ENCODE measurements at places on chromosomes 1 and 21. TPM values are rescaled to one million over a fixed set of nuclear protein-coding genes. Genes with fewer than 3 reads are reported as not detected.

Gene CCNL2
- 180 TPM for total RNA-seq

Gene SPAG17
- total RNA-seq, result not detected

Gene B3GALT2
- total RNA-seq, result 0.10 TPM

Gene FNDC10
- 1.00 TPM for total RNA-seq

Gene KRTAP13-2
- not detected for total RNA-seq

Gene ANGPTL1
- total RNA-seq, result not detected

Gene LYPLAL1
- total RNA-seq, result 27.6 TPM

- peaks cover 8% of the 10 kb centered on the region for H3K4me1 ChIP-seq
- peaks cover 46% of the 10 kb centered on the region for H3K27me3 ChIP-seq
- DNase-seq, result no peak
- H3K4me3 ChIP-seq, result peak overlapping the region; percentile 14
These were observed 735 bp upstream of the BRINP3 start for GRCh38 chr1:190478149-190479049.

GRCh38 chr1:225777058-225777582 lies 506 bp upstream of the SRP9 start:
- H3K27ac ChIP-seq, result no peak overlapping the region
- H3K36me3 ChIP-seq, result peaks cover 12% of the 10 kb centered on the region
- H3K4me1 ChIP-seq, result peaks cover 28% of the 10 kb centered on the region
- H3K4me3 ChIP-seq, result no peak overlapping the region
- no peak for DNase-seq

- no peak overlapping the region for H3K4me3 ChIP-seq
- no peak for DNase-seq
- no peaks in the 10 kb centered on the region for H3K36me3 ChIP-seq
- no peaks in the 10 kb centered on the region for H3K4me1 ChIP-seq
These were observed 166.8 kb upstream of the CAMK1G start for GRCh38 chr1:209416716-209417115.

DNA sequence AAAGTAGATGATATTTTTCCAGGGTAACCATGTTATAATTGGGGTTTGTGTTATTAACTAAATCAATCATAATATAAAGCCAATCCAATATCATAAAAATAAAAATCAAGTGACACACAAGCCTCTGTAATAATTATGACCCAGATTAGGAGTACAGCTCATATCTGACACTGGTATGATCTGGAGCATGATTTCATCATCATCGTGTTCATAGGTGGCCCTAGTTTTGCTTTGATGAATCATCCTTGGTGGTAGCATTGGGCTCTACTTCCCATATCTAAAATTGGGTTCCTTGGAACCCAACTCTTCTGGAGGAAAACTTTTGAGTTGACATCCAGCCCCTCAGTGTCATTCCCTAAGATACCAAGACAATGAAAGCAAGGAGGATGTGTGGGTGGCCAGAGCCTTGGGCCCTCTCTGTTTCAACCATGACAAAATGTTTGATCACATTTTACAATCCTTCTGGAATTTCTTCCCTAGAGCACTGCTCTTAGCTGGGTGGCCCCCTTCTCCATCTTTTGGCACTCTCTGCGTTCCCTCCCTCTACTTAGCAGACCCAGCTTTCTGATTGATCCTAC lies 37.0 kb upstream of the ENAH start:
- no peaks in the 10 kb centered on the region for H3K4me1 ChIP-seq
- no peak for DNase-seq
- H3K27ac ChIP-seq, result no peak overlapping the region
- H3K27me3 ChIP-seq, result no peaks in the 10 kb centered on the region
- H3K4me3 ChIP-seq, result no peak overlapping the region

GRCh38 chr1:151039521-151039920 lies 3.1 kb downstream of the BNIPL start:
- no peak overlapping the region for H3K4me3 ChIP-seq
- no peak overlapping the region for H3K27ac ChIP-seq
- H3K36me3 ChIP-seq, result no peaks in the 10 kb centered on the region
- no peaks in the 10 kb centered on the region for H3K4me1 ChIP-seq
- no peak for DNase-seq

- DNase-seq, result no peak
- no peaks in the 10 kb centered on the region for H3K36me3 ChIP-seq
These were observed 22.8 kb upstream of the TIAM1 start for GRCh38 chr21:31366825-31367224.

DNA sequence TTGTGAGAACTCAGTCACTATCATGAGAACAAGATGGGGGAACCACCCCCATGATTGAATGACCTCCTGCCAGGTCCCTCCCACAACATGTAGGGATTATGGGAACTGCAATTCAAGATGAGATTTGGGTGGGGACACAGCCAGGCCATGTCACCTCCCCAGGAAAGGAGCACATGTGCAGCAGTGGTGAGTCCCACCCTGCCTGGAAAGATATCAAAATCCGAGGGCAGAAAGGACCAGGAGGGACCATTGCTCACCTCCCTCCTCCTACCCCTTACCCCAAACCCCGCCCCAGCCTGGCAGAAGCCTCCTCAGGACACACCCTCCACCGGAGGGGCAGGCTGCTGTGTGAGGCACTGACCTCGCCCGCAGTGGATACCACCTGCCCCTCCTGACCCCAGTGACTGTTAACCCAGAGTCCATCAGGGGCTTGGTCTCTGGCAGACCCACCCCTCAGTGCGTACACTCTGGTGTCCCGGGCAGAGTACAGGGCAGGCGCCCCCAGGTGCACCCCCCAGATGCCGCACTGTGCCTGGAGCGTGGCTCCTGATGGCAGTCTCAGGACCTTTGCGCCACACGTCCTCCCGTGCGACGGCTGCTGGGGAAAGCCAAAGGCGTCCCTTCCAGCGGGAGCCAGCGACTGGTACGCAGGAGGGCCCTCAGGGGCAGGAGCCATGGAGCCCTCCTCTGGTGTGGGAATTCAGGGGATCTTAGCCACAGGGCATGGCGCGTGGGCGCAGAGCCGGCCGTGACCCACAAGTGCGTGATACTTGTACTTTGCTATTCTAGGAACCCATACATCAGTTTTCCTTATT lies 20.9 kb downstream of the PDXK start:
- peaks cover 15% of the 10 kb centered on the region for H3K4me1 ChIP-seq
- no peak overlapping the region for H3K27ac ChIP-seq
- H3K27me3 ChIP-seq, result no peaks in the 10 kb centered on the region
- DNase-seq, result no peak
- peaks cover 1% of the 10 kb centered on the region for H3K36me3 ChIP-seq
- no peak overlapping the region for H3K4me3 ChIP-seq

DNA sequence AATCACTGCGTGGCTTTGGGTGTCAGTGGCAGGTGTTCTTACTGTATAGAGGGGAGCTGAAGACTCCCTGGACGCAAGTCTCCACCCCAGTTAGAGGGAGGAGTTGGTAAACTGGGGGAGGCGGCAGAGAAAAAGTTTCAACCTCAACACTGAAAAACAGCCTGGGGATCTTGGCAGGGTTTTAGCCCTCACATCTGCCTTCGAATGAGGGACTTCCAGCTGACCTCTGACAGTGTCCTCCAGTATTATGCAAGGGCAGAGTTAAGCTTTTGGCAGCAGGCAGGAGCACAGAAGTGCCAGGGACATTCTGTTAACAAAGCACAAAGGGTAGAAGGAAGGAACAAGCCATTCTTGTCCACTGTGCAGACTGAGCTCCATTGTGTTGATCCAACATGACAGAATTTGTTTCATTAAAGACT lies 41.2 kb upstream of the RAB4A start:
- no peak overlapping the region for H3K4me3 ChIP-seq
- peaks cover 23% of the 10 kb centered on the region for H3K4me1 ChIP-seq
- no peak overlapping the region for H3K27ac ChIP-seq

DNA sequence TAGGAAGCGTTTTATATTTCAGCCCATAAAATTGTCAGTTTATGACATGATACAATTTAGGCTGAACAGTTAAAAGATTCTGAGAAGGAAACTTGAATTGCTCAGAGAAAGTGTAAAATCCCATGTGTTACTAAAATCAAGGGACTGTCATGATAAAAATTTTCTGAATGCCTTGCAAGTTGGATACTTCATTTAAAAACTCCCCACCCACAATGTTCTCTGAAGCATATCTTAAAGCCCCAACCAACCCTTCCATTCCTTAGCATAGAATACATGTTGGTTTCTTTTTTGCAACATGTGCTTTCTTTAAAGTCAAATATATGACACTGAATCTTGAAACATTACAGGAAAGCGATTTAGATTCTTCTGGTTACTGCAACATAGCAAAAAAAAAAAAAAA lies 97.4 kb downstream of the MRPL39 start:
- DNase-seq, result no peak
- no peaks in the 10 kb centered on the region for H3K27me3 ChIP-seq
- peak overlapping the region; percentile 96 for H3K27ac ChIP-seq

GRCh38 chr1:211577819-211578639 lies 932 bp downstream of the SLC30A1 start:
- peaks cover 3% of the 10 kb centered on the region for H3K36me3 ChIP-seq
- H3K27me3 ChIP-seq, result no peaks in the 10 kb centered on the region
- peak; percentile 83 for DNase-seq
- peak overlapping the region; percentile 90 for H3K27ac ChIP-seq

DNA sequence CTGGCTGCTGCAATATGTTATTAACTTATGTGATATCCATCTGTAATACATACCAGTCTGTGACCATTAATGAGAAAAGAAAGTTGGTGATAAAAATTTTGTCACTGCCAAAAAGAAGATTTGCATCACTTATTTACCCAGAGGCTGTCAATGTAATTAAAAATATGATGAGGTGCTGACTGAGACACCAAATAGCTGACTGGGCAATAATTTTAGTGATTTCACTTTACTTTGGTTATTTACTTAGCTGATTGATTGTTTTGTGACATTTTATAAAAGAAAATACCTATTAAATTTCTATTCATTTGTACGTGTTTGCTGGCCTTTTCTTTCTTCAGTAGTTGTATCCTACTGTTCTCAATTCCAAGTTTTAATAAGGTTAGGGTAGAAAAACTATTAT lies 139.2 kb downstream of the HLX start:
- no peak for DNase-seq
- H3K27me3 ChIP-seq, result peaks cover 9% of the 10 kb centered on the region
- no peaks in the 10 kb centered on the region for H3K36me3 ChIP-seq
- H3K4me1 ChIP-seq, result no peaks in the 10 kb centered on the region

DNA sequence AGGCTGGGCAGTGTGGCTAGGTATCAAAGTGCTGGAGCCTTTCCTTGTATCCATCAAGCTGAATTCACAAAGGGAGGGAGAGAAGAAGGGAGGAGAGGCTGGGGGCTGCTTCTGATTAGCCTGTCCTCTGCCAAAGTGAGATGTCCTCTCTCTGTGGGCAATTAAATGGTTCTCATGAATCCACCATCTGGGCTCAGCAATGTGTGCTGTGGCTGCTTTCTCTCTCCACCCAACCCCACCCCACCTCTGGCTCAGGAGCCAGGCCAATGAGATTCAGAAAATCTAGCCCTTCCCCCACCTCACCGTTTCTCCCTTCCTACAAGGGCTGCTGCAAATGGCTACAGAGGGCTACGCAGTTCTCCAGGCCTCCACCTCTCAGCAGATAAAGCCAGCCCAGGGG lies 154.6 kb downstream of the TENT5C start:
- no peaks in the 10 kb centered on the region for H3K36me3 ChIP-seq
- H3K4me1 ChIP-seq, result peaks cover 11% of the 10 kb centered on the region
- H3K27me3 ChIP-seq, result peaks cover 41% of the 10 kb centered on the region
- no peak for DNase-seq
- H3K4me3 ChIP-seq, result no peak overlapping the region

GRCh38 chr21:41102281-41102680 lies 65.7 kb upstream of the BACE2 start:
- H3K27me3 ChIP-seq, result peaks cover 29% of the 10 kb centered on the region
- no peak for DNase-seq
- H3K27ac ChIP-seq, result no peak overlapping the region

DNA sequence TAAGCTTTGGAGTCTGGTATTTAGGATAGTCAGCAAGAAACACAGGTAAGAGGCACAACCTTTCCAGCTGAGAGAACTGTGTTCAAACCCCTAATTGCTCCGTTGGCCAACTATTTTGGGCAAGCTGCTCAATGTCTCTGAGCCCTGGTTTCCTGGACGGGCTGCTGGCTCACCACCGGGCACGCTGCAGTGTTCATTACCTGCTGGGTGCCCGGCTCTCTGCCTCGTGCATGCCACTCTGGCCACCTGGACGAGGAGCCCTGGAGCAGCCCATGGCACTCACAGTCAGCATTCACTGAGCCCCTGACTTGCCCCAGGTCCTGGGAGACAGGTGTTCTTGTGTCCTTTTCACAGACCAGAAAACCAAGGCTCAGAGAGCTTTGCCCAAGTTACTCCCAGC lies 51.0 kb downstream of the DMRTB1 start:
- H3K27ac ChIP-seq, result no peak overlapping the region
- no peaks in the 10 kb centered on the region for H3K27me3 ChIP-seq
- H3K4me3 ChIP-seq, result no peak overlapping the region
- DNase-seq, result no peak
- H3K4me1 ChIP-seq, result no peaks in the 10 kb centered on the region
- no peaks in the 10 kb centered on the region for H3K36me3 ChIP-seq

GRCh38 chr1:24992124-24992760 lies 62.2 kb upstream of the RUNX3 start:
- no peaks in the 10 kb centered on the region for H3K27me3 ChIP-seq
- H3K4me3 ChIP-seq, result peak overlapping the region; percentile 87
- peaks cover 12% of the 10 kb centered on the region for H3K36me3 ChIP-seq
- H3K4me1 ChIP-seq, result peaks cover 100% of the 10 kb centered on the region
- H3K27ac ChIP-seq, result peak overlapping the region; percentile 97

- H3K27ac ChIP-seq, result no peak overlapping the region
- no peaks in the 10 kb centered on the region for H3K27me3 ChIP-seq
- H3K36me3 ChIP-seq, result no peaks in the 10 kb centered on the region
These were observed 11.8 kb upstream of the PGD start for GRCh38 chr1:10386761-10387676.

DNA sequence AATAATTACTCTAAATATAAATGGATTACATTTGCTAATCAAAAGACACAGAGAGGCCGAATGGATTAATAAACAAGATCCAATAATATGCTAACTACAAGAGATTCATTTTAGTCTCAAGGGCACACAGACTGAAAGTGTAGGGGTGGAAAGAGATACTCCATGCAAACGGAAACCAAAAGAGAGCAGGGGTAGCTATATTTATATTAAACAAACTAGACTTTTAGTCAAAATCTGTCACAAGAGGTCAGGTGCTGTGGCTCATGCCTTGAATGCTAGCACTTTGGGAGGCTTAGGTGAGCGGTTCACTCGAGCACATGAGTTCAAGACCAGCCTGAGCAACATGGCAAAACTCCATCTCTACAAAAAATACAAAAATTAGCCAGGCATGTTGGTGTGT lies 33.6 kb upstream of the DISP1 start:
- DNase-seq, result no peak
- H3K36me3 ChIP-seq, result no peaks in the 10 kb centered on the region
- no peak overlapping the region for H3K4me3 ChIP-seq
- peaks cover 17% of the 10 kb centered on the region for H3K27me3 ChIP-seq
- no peak overlapping the region for H3K27ac ChIP-seq
- H3K4me1 ChIP-seq, result no peaks in the 10 kb centered on the region

DNA sequence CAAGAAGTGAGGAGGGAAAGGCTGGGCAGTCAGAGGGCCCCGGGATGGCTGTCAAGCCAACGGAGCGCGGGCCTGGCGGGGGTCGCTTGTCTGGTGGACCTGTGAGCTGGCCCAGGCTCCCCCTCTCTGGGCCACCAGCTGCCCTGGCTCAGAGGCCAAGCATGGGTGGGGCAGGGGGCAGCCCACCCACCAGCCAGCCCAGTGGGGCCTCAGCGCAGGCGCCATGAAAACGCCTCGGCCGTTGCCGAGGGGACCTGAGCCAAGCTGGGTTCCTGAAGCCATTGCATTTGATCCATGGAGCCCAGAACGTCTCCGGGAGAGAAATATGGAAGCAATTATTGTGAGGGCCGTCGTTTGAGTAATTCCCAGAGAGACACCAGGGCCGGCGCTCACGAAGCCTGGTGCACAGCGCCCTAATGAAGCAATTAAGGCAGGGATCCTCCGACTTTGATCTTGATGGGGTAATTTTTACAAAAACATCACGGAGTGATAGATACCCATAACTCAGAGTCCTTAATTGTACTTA lies 90.5 kb upstream of the TTC34 start:
- no peaks in the 10 kb centered on the region for H3K27me3 ChIP-seq
- no peak overlapping the region for H3K27ac ChIP-seq
- no peaks in the 10 kb centered on the region for H3K36me3 ChIP-seq
- H3K4me1 ChIP-seq, result peaks cover 4% of the 10 kb centered on the region
- DNase-seq, result no peak
- no peak overlapping the region for H3K4me3 ChIP-seq
